ENCODE measurements at places on chromosomes 11 and 22. TPM values are rescaled to one million over a fixed set of nuclear protein-coding genes. Genes with fewer than 3 reads are reported as not detected.

Gene INS
- not detected for total RNA-seq

Gene APOA5
- not detected for total RNA-seq

Gene SYCE3
- not detected for total RNA-seq

Gene WNT7B
- total RNA-seq, result 0.28 TPM

Gene GDPD4
- not detected for total RNA-seq

Gene DLAT
- 20.5 TPM for total RNA-seq

Gene PRG3
- total RNA-seq, result not detected

Gene DAGLA
- total RNA-seq, result 1.4 TPM

Gene SNX32
- 0.79 TPM for total RNA-seq

Gene SLC5A1
- not detected for total RNA-seq

Gene FGF19
- not detected for total RNA-seq

Gene TSKU
- total RNA-seq, result 153 TPM

GRCh38 chr22:31055635-31056159 is 25.4 kb upstream of the SMTN start:
- peak; percentile 60 for DNase-seq

GRCh38 chr11:115213007-115213406 is 291.2 kb downstream of the CADM1 start:
- DNase-seq, result no peak

DNA sequence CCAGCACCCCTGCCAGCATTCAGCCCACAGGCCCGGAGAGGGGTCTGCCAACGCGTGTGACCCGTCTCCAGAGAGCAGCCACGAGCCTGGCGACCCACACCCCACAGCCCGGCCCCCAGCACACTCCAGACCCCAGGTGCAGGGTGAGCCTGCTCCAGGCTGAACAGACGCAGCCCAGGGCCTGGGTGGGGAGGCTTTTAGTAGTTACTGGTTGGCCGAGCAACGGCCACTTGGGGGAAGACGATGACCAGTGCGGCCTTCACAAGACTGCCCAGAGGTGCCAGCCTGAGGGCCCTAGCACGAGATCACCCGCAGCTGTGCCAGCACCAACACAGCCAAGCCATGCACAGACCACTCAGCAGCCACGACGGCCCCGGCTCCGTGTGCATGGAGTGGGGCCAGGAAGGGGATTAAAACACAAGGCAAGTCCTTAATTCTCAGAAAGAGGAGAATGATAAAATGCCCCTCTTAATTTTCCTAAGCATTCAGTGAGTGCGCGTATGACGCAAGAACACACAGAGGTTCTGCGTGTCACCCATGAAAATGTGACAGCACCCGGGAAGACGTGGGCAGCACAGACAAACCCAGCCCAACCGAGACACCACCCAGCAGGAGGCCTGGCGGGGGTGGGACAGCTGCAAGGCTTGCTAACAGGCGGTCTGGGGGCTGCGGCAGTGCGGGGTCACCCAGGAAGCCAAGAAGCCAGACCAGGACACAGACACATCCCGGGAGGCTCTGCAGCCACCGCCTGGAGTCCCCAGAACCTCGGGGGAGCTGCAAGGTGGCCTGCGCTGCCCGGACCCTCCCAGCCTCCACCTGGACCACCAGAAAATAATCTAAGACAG is 47.6 kb downstream of the BRD1 start:
- DNase-seq, result no peak

GRCh38 chr11:112355726-112356125 is 95.1 kb upstream of the PLET1 start:
- no peak for DNase-seq

DNA sequence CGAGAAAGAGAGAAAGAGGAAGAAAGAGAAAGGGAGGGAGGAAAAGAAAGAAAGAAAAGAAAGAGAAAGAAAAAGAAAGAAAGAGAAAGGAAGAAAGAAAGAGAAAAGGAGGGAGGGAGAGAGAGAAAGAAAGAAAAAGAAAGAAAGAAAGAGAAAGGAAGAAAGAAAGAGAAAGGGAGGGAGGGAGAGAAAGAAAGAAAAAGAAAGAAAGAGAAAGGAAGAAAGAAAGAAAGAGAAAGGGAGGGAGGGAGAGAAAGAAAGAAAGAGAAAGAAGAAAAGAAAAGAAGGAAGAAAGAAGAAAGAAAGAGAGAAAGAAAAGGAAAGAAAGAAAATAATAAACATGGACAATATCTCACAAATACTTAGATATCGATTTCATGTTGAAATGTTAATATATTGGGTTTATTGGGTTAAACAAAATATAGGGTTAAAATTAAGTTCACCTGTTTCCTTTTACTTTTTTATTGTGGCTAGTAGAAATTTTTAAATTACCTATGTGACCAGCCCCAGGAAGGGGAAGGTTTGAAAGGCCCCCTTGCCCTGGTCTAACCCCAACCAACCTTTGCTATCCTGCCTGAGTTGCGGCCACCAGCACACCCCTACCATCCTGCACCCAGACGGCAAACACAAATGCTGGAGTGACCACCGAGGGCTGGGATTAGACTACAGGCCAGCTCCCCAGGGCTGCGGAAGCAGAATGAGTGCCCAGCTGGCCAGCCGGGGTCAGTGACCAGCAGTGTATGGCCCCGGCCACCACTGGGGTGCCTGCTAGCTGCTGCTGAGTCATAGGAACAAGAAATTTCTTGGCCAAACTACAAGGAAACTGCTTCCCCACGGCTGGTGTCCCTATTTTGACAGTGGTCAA is 81.0 kb upstream of the FGF3 start:
- no peak for DNase-seq

DNA sequence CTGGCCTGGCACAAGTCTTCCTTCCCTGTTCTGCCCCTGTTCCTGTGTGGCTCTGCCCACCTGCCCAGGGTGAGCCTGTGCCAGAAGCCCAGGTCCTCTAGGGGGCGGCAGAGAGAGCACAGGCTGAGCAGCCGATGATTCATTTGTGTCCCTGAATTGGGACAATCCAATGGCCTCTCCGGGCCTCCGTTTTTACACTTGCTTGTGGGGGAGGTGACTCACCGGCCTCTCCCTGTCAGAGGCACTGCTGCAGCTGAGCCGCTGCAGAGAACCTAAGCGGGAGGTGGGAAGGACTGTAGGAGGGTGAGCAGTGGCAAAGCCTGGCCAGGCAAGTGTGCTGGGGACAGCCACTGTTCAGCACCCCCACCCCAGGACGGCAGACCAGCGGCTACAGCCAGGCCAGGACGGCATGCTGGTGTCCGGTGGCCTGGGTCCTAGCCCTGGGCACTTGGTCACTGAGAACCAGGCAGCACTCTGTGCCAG is 65.2 kb upstream of the LMO1 start:
- peak; percentile 58 for DNase-seq

DNA sequence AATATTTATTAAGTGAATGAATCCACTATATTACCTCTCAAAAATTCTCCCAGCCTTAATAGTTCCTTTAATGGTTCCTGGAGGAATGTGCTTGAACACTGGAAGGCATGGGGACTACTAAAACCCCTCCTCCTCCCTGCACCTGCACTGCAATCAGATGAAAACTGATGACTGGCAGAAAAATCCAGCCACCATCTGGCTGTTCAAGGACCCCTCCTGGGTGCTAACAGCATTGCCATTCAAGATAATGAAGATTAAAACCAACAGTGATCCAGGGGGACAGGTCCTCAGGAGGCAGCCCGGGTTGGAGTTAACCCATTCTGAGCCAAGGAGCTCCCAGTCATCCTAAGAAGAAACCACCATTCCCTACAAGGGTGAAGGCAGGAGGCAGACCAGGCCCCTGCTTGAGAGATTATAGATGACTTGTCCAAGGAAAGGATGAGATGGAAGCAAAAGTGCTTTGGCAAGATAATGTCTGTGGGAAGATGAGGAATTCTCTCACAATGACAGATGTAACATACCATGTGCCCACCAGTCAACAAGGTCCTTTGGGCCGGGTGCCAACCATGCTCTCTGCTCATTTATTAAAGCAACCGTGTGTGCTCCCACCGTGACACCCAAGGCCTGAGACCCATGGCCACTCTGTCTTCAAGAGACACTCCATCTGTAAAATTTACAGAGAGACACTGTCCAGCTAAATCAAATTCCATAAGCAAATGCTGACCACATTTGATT is 90.6 kb downstream of the LARGE1 start:
- DNase-seq, result no peak

DNA sequence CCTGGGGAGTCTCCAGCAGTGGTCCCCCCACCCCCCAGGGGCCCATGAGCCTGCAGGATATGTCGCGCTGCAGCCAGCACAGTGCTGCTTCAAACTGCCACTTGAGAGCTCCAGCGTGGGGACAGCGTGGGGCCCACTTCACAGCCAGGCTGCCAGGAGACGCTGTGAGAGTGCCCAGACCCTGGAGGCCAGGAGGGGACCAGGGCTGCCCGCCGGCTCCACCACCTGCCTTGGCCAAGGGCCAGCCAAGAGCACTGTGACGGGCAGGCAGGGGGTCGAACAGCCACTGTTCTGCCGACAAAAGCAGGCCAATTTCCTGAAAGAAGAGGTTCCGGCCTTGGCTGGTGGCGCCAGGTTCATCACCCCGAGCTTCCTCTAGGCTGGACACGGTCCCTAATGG is 60.2 kb downstream of the FLRT1 start:
- DNase-seq, result no peak

DNA sequence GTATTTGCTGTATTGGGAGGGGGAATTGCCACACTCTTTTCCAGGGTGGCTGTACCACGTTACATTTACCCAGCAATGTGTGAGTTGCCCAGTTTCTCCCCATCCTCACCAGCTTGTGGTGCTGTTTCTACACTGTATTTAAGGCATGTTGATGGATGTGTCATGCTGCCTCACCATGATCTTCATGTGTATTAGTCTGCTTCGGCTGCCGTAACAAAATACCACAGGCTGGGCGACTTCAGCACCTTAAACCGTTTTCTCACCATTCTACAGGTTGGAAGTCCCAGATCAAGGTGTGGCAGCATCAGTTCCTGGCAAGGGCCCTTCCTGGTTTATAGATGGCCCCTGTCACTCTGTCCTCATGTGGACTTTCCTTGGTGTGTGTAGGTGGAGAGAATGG is 169.7 kb downstream of the IGLL1 start:
- DNase-seq, result no peak

GRCh38 chr11:2309251-2310072 is 7.6 kb downstream of the TSPAN32 start:
- no peak for DNase-seq
